ENCODE measurements at places on chromosomes 11 and 22.

- DNase-seq: no peak
These were observed 178.3 kb downstream of the SNX19 start for GRCh38 chr11:130737866-130738431.

DNA sequence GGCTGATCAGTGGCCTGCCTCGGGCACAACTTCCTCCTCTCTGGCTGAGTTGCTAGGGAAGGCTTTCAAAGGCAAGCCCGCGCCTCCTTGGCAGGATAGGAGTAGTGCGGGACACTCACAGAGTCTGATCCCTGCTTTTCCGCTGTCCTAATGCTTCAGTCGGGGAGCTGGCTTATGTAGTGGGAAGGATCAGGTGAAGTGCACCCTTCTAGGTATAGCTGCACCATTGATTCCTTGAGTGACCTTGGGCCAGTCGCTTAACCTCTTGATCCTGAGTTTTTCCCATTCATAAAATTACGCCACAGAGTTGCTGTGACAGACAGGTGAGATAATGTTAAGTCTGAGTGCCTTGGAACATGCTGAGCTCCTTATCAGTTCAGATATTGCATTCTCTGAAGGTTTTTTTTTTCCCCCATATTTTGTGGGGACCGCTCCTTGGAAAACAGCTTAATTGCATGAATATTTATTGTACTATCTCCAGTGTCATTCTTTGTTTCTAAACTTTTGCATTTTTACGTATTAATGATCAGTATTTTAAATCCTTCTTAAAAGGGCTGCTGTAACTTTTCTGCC lies 961 bp downstream of the IPO7 start:
- DNase-seq: peak; percentile 48

DNA sequence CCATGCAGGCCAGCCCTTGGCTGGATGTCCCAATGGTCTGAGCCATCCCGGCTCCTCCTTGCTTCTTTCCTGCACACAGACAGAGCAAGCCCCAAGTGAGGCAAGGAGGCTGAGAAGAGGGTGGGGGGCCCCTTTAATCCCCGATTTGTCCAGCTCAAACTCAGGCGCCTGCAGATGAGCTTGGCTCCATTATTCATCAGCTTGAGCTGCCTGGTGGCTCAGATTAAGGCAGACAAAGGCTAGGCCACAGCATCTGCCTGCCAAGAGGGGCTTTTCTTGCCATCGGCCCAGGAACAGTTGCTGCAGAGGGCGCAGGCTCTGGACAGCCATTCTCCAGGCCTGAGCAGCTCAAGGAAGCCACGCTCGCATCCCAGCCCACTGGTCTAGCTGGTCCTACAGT lies 35.4 kb downstream of the LMO1 start:
- DNase-seq: no peak

DNA sequence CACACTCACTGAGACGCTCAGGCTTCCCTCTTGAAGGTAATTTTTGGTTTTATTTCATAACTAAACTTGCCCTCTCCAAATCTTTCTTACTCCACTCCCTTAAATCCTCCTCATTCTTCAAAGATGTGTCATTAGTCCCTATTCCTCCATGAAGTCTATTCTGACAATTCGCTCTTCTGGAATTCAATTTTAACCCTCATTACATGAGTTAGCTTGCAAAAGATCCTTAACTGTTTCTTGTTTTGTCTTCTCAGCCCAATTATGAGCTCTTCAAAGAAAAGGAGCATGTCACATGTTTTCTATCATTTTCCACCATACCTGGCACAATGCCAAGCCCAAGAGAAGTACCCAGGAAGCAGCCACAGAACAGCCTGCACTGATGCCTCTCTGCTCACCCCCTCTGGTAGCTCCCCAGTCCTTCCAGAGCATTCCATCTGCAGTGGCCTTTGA lies 13.0 kb downstream of the GALNT18 start:
- DNase-seq: peak; percentile 44

GRCh38 chr11:115645631-115646317 lies 141.6 kb upstream of the CADM1 start:
- DNase-seq: no peak

- peak; percentile 73 for DNase-seq
These were observed 1.0 kb upstream of the ZNF143 start for GRCh38 chr11:9459667-9460321.

GRCh38 chr22:29195964-29196666 lies 9.6 kb upstream of the EMID1 start:
- no peak for DNase-seq

DNA sequence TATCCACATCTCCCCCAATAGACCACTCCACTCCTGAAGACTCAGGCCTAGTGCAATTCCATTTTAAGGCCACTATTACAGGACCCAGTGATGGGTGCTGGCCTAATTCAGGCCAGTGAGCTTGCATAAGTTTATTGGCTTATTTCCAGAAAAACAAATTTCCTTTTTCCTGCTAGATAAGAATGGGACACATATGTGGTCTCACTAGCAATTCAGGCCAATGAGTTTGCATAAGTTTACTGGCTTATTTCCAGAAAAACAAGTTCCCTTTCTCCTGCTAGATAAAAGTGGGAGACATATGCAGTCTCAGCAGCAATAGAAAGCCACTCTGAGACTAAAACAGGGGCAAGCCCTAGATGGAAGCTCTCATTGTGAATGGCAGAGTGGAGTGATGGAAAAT lies 22.4 kb downstream of the ADM start:
- no peak for DNase-seq

DNA sequence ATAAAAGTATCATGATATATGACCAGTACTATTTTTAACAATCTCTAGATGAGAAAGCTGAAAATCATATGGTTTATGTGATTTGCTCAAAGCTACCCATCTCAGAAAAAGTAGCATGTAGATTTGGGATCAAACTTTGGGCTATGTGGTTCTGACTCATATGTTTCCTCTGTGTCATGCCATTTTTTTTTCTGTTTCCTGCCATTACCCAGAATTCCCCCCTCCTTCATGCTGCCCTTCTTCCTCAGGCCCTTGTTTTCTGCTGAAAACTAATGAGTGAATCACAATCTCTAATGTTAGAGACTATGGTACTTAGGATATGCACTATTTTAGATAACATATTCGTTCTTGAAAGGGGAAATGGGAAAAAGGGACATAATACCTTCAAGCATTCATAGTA lies 80.7 kb downstream of the JRKL start:
- no peak for DNase-seq

- no peak for DNase-seq
These were observed 8.5 kb upstream of the CREBZF start for GRCh38 chr11:85673393-85673792.

DNA sequence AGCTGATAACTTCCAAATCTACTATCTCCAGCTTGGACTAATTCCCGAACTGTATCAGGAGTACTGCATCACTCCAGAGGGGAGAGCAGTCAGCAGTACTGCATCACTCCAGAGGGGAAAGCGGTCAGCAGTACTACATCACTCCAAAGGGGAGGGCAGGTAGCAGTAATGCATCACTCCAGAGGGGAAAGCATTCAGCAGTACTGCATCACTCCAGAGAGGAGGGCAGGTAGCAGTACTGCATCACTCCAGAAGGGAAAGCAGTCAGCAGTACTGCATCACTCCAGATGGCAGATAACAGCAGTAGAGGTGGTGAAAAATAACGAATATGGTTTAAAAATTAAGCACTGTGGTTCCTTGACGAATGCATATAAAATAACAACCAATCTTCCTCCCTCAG lies 8.4 kb downstream of the CWC15 start:
- no peak for DNase-seq

DNA sequence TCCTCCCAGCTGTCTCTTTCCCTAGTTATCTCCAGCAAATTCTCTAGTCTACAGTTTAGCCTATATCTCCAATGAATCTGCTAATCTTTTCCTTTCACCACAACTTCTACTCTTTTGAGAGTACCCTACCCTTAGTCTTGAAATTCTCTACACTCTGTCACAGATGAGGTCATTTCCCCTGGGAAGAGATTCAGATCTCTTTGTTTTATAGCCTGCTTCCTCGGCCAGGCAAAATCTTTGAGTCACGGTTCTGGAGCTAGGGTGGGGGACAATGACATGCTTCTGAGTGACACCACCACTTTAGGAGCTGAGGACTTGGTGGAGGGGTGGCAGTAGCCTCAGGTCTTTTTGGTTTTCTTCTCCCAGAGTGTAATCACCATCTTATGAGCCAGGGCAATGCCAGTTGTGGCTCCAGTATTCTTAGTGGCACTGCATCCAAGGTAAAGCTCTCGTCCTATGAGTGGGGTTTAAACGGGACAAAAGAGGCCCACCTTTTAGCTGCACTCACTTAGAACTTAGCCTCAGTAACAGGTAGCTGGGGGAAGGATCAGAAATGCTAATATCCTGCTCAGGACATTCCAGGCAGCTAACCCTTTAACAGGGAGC lies 98.5 kb upstream of the RRM1 start:
- DNase-seq: no peak

- DNase-seq: no peak
These were observed 28.3 kb downstream of the DRD2 start for GRCh38 chr11:113446938-113447337.

DNA sequence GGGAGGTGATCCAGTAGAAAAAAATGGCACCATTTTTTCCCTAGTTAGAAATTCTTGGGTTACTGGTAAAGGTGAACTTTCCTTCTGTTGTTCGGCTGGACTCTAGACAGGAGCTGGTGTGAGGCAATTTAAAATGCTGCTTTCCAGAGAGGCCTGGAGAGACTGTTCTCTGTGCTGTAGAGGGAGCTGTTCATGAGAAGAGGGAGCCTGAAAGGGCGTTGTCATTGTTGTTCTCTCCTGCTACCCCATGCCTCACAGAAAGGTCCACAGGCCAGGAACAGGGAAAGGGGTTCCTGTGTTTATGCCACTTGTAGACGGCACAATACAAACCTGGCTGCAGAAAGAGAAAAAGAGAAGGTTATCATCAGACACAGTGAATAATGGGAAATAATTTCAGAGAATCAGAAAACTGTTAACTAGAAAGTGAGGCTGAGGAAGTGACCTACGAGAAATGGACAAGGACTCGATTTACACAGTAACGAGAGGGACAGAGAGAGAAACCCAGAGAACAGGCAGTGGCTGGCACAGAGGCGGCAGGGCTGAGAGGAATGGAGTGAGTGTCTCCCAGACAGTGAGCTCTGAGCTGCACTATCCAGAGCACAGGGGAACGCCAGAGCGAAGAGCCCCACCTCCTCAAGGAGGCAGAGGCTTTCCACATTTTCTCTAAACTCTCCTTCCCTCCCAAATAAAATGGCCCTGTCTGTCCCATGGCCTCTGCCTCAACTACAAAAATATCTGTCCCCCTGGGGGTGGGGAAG lies 109.2 kb downstream of the RRM1 start:
- no peak for DNase-seq

- no peak for DNase-seq
These were observed 89.0 kb upstream of the GRIA4 start for GRCh38 chr11:105520706-105521345.

GRCh38 chr11:104259121-104259610 lies 95.2 kb upstream of the PDGFD start:
- no peak for DNase-seq

GRCh38 chr11:279966-280705 lies 1.9 kb downstream of the NLRP6 start:
- no peak for DNase-seq

DNA sequence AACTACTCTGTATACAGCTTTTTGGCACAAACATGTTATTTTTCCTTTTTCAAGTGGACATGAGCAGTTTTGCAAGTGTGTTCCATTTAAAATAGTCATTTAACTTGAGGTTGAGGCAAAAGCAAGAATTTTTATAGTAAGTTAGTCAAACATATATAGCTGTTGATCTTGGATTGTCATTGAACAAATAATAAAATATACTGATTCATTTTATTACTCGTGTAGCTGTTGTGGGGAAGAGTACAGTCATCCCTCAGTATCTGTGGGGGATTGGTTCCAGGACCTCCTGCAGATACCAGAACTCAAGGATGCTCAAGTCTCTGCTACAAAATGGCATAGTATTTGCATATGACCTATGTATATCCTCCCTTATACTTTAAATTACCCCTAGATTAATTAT lies 45.3 kb downstream of the EXT2 start:
- DNase-seq: no peak

DNA sequence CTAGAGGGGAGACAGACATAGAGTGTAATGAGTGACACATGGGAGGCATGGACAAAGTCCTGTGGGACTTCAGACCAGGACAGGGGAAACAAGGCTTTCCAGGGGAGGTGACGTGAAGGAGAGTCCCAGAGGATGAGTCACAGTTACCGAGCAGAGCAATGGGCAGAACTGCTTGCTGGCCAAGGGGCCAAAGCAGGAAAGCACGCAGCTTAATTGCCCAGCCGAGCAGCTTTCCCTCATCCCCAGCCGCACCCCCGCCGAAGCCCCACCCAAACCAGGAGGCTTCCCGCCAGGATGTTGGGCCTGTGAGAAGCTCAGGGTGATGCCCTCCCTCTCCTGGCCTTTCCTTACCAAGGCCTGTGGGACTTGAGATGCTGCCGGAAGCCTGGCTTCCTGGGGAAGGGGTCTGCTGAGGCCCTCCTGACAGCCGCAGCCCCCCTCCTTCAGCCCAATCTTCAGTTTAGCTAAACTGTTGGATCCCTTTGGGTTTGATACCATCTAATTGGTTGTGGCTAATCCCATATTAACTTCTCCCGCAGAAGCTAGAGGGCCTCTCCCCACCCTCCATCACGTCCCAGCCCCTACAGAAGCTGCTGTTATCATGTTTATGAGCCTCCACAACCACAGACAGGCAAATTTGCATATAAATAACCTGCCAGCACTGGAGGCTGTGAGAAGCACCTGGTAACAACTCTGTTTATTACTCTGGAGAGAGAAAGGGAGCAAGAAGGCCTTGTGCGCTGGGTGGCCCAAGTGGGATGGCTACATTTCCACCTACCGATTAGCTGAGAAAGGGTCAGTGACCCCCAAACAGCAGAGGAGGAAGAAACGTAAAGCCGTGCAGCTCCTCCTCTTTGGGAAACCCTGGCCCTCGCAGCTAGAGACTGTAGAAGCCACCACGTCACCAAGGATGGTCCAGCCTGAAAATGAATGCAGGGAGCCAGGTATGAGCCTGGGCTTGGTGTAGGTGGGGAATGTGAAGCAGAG lies 80.0 kb downstream of the TRIM29 start:
- no peak for DNase-seq

DNA sequence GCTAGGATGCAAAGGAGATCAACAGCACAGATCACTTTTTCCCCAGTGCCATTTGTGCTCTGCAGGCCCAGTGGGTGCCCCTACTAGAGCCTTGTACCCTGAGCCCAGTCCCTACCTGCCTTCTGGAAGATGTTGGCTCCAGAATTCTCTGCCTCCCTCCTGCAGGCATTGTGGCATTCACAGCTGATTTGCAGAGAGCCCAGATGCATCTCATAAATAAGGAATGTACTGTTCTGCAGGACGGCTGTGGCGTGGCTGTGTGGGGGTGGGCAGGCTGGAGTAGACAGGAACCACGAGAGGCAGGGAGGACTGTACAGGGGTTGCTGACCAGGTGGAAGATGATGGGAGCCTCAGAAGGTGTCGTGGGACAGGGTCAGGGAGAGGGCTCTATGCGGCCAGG lies 11.2 kb upstream of the MIAT start:
- no peak for DNase-seq

- no peak for DNase-seq
These were observed 31.3 kb upstream of the LRRC55 start for GRCh38 chr11:57150454-57150917.

Data from NAMALWA (cell line).